ENCODE measurements at places on chromosomes 3 and 15.

DNA sequence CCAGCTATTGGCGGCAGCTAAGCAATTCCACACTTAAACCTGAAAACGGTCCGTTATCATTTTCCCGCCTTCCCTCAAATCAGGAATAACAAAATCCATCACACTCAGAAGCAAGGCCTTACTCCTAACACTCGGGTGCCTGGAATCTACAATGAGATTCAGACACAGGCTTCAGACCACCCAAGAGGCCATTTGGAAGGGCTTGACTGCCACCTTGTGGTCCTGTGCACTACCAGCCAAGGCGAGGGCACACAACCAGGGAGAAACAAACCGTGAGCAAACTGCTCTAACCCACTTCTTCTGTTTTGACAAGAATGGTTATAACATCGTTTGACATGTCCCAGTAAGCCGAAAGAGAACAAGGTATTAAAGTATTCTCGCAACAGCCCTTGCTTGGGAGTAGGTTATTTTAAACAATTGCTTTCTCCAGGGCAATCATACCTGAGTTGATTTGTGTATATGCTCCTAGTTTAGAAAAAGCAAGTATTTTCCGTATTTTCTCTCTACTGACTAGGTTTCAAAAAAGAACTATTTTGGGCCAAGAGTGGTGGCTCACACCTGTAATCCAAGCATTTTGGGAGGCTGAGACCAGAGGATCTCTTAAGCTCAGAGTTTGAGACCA, 40.1 kb upstream of the TAFA4 start:
- DNase-seq: peak; percentile 69

DNA sequence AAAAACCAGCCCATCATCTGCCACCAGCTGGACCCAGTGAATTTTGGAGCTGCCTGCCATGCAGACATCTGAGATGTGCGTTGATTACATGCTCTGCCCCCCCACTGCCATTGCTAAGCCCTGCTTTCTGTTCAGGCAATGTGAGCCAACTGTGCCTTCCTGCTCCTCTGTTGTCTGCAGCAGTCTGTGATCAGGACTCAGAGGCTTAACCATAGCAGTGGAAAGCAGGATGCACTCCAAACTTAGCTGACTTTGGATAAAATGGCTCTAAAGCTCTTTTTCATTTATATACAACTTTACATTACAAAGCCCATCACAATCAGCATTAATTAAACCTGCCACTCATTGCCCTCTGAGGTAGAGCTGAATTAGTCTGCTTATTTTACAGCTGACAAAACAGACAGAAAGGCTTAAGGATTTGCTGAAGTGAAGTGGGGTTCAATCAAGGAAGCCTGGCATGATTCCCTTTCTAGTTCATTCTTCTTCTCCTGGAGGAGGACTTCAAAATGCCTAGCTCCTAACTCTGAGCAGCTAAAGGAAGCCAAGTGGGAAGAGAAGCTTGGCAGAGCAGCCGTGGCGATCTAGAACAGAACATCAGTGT, 15.7 kb upstream of the RPS27L start:
- DNase-seq: no peak

DNA sequence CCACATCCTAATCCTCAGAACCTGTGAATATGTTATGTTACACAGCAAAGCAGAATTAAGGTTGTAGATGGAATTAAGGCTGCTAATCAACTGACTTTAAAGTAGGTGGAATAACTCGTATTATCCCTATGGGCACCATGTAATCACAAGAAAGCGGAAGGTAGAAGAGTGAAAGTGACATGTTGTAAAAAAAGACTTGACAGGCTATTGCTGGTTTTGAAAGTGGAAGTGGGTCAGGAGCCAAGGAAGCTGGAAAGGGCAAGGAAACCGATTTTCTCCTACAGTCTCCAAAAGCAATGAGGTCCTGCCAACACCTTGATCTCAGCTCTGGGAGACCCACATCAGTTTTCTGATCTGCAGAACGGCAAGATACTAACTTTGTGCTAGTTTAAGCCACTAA, 6.6 kb downstream of the TP63 start:
- DNase-seq: no peak

DNA sequence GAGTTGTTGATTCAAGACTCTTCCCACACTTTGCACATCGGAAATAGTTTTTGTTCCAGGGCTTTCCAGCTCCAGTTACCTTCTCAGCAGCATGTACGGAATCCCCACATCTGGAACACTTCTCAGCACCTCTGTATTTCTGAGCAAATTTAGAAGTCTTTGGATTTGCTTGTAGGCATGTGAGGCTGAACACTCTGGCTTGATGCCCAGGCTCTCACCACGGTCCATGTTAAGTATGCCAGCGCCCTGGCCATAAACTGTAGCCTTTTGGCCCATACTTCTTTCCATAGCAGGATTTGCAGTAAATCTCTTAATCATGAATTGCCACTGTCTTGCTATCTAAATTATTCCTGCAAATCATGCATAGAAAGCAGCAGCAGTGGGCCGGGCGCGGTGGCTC, 24.4 kb downstream of the ATP2C1 start:
- no peak for DNase-seq

GRCh38 chr3:84724877-84725276, 233.9 kb upstream of the CADM2 start:
- DNase-seq: peak; percentile 16

DNA sequence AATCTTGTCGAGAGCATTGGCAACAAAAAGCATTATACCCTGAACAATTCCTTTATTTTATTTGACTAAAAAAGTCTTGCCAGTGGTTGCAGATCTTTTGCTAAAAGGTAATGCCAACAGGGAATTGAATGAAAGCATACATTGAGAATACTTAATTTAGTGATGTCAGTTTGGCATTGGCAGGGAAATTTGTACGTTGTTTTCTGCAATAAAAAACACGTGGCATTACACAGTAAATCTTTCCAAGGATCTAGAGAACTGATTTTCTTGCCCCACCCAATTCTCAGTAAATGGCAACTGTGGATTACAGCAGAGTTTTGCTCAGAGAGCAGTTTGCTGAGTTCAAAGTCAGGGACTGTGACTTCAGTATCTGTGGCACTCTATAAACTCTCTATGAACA, 38.3 kb upstream of the IGSF10 start:
- DNase-seq: no peak

DNA sequence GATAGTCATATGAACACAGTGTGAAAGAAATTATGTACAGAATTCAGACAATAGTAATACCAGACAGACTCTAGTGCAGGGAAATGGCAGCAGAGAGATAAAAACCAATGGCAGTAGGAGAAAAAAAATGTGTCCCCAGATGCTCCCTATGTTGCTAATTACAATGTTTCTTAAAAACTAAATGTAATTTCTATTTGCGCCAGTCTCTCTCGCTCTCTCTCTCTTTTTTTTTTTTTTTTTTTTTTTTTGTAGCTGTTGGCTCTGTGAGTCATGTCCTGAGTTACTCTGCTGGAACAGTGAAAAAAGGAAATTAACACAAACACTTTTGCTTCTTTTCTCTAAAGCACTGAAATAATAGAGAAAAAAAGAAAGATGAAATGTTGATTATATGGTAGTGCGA, 871.9 kb downstream of the GBE1 start:
- no peak for DNase-seq

GRCh38 chr15:63156086-63156710, 1.1 kb downstream of the RPS27L start:
- DNase-seq: no peak

- peak; percentile 93 for DNase-seq
Observed at GRCh38 chr15:64095795-64096667, at the start of gene SNX1. Gene SNX1 (plus strand): TSS chr15:64095982. CDS start chr15:64096014, 32 bp downstream.

- DNase-seq: no peak
Observed at GRCh38 chr3:133106169-133106568, 68.0 kb downstream of the TMEM108 start.

GRCh38 chr15:53978253-53978906, at the start of gene UNC13C:
Gene UNC13C (plus strand): TSS chr15:53978441. CDS start chr15:54012904, 34,463 bp downstream.
- no peak for DNase-seq

DNA sequence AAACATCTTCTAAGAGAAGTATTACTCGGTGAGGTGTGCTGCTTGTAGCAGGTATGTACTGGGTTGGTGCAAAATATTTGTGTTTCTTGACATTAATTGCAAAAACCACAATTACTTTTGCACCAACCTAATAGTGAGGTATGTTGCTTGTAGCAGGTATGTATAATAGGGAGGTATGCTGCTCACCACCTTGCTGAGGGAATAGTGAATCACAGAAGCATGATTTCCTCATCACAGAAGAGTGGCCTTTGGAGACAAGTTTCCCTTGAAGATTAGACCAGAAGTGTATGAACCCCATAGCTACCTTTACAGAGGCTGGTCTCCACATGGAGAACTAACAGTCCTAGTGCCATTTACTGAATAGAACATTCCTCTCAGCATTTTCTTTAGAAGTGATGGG, 15.5 kb downstream of the DCP1A start:
- no peak for DNase-seq
